ENCODE measurements at places on chromosomes 1 and 21.
A peak's percentile ranks its signal among the peaks of the same experiment; 100 is the strongest.

DNA sequence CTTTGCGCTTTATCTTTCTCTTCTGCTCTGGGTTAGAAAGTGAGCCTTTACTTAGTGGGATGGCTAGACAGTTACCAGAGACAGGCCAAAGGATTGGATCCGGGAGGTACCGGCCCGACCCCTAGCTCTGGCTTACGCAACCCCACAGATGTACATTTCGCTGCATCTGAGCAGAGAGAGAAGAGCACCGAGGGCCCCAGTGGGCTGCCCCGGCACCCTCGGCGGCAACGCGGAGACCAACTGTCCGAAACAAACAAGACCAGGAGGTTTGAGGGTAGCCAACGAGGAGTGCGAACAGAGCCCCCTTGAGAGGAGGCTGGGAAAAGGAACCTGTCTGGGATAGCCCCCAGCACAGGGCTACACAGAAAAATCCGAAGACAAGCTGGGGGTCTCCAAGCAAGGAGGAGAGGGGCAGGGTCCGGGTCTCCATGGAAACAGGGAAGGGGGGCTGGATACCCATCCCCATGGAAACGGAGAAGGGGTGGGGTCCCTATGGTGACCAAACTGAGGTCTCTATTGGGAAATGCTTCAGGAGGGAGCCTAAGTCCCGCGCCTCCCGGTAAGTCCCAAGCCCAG lies 373 bp downstream of the MTF1 start:
- DNase-seq: peak; percentile 43

GRCh38 chr1:67053785-67054772 lies at the start of gene SLC35D1:
TSS of gene SLC35D1 (minus strand) at chr1:67054148. CDS start at chr1:67054013, 135 bp downstream.
- DNase-seq: peak; percentile 75

GRCh38 chr1:174989536-174990220 lies 10.1 kb upstream of the CACYBP start:
- DNase-seq: no peak

- DNase-seq: no peak
These were observed 163.2 kb downstream of the TNR start for GRCh38 chr1:175579956-175580750.

DNA sequence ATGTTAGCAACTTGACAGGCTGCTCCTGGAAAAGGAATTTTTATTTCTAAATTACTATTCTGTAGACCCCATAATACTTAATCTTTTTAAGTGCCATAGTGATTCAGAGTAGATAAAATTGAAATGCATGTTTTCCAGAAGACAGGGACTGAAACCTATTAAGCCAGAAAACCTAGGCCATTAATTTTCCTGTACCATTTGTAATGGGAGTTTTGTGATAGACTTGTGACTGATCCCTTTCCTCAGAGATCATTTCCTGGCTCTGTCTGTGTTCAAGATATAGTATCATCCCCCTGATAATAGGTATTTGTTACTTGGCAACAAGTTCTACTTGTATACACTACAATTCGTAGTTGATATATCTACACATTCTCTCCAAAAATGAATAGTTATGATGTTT lies 1609.8 kb downstream of the AMY1C start:
- no peak for DNase-seq

DNA sequence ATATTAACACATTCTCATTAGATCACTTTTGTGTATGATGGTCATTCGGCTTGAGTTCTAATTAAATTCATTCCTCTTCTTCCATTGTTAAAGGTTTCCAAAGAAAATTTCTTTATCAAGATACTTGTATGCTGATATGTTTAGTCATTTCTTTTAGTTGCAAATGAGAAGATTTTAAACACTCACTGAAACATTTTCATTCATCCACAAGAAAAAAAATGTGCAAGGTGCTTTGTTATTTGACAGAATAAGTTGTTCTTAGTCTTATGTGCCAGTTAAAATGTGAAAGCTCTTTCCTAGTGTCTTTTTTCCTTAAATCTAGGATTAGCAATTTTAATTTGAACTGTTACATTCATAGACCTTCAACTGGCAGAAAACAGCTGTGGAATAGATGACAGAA lies 727.0 kb upstream of the NEGR1 start:
- no peak for DNase-seq

DNA sequence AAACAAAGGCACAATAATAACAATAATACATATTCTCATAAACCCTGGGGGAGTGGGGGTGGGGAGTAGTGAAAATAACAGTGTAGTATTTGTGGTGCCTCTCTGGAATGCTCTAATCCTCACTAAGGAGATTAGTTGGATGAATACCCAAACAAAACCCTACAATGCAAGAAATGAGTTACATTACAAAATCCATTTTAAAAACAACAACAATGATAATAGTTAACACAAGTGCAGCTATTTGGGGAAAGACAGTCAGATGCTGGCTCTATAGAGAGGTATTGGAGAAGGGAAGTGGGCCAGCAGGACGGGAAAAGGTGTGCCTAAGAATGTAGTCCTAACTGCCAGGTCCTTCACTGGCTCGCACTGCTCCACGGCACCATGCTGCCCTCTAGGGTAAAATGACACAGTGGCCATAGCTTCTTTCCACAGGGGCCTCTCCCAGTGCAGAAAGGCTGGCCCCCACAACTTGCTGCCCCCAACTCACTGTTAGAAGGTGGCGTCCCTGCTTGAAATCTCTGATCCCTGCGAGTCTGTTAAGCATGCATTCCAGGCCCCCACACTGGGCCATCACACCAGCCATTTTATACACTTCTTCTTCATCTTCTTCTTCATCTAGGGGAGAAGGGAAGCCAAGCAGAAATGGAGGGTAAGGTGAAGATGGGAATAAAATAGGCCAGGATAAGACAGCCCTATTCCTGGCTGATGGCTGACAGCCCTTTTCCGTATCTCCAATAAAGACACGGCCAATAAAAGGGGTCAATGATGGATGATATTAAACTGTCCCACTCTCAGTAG lies 113.8 kb downstream of the UBR4 start:
- peak; percentile 17 for DNase-seq
